ENCODE measurements at places on chromosomes 3 and 15.
A peak's percentile ranks its signal among the peaks of the same experiment; 100 is the strongest.

- no peak for DNase-seq
Observed at GRCh38 chr15:58641660-58642059, 107.8 kb downstream of the ADAM10 start.

- peak; percentile 90 for DNase-seq
Observed at GRCh38 chr15:100349696-100350433, 8.1 kb upstream of the ADAMTS17 start.

DNA sequence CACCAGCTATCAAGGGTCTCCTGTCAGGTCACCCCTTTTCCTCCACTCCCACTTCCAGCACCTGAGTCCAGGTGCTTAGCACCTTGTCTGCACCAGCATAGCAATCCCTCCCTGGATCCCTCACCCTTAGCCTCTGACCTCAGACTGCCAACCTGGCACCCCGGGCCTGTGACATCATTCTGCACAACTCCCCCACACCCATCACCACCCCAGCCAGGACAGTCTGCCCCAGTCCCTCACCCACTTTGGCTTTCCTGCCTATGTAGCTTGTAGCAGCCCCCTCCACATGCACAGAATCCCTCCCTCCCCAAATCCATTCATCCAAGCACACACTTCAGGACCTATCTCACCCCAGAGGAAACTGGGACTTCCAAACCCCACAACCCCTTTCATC is 819 bp upstream of the PLXNB1 start:
- no peak for DNase-seq

- no peak for DNase-seq
Observed at GRCh38 chr15:101563176-101563796, 73.8 kb upstream of the PCSK6 start.

DNA sequence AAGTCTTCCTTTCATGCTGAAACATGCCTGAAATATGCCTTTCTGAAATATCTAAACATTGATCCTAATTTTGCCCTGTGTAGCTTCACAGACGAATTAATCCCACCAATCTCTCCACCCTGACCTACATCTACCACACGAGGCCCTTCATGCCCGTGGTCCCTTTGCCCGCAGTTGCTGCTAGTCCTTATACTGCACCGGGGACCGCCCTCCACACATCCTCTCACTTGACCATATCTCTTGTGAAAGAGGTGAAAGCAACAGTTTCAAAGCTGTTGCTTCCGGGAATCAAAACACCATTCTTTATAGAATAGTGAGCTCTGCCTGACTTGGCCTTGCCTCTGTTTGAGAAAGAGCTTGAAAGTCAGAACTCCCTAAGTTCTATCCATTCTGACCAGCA is 499.5 kb downstream of the NTRK3 start:
- DNase-seq, result no peak

DNA sequence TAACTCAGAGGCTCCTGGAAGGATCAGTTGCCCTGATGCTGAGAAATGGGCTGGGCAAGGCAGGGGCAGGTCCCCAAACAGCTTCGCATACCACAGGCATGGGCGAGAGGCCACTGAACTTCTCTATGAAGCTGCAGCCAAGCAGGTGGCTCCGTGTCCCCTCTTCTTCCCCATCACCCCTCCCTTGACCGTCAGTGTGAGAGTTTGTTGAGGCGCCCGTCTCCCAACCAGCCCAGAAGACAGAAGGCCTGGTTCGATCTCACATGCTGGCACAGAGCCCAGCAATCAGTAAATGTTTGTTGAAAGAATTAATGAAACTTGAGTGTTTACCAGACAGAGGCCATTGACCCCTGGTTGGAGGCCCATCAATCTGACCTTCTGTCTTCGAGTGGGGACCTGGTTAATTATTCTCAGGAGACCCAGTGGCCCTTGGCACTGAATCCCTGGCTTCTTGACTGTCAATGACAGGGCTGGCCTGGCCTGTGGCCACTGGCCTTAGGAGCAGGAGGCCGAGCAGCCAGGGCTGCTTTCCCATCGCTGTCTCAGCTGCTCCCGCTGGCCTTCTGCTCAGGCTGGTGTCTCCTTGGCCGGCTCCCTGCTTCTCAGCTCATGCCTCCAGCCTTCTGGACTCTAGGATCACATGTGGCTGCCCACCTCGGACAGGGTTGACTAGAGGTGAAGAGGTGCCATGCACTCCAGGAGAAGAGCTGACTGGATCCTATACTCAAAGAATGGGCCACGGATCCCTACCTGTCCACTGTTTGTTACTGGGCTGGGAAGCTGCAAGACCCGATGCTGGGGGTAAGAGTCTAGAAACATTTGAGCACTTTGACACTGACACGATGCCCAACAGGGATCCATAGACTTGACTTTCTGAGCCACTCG is 113.4 kb downstream of the ASB7 start:
- DNase-seq, result no peak

DNA sequence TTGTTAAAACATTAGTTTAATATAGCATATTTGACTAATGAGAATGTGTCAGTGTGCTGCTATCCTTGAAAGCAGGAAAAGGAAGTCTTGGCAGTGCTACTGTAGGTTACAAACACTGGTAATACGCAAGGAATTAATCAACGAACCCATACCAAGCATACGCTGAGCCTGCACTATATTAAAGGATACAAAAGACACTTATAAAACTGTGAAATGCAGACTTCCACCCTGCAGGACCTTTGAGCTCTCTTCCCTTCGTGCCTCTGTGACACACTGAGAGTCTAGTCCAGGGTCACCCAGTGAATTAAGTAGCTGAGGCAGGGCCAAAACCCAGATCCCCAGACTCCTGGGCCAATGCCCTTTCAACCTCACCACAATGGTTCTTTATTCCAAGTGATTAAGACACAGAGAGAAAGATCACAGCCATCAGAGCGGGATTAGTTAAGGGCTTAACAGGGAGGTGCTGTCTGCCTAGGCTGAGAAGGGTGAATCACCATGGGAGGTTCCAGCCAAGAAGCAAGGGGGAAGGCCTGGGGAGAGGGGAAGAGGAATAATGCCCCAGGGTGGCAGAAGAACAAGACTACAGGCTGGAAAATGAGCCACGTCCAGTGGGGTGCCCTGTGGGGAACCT is 6.8 kb downstream of the ANXA2 start:
- no peak for DNase-seq

DNA sequence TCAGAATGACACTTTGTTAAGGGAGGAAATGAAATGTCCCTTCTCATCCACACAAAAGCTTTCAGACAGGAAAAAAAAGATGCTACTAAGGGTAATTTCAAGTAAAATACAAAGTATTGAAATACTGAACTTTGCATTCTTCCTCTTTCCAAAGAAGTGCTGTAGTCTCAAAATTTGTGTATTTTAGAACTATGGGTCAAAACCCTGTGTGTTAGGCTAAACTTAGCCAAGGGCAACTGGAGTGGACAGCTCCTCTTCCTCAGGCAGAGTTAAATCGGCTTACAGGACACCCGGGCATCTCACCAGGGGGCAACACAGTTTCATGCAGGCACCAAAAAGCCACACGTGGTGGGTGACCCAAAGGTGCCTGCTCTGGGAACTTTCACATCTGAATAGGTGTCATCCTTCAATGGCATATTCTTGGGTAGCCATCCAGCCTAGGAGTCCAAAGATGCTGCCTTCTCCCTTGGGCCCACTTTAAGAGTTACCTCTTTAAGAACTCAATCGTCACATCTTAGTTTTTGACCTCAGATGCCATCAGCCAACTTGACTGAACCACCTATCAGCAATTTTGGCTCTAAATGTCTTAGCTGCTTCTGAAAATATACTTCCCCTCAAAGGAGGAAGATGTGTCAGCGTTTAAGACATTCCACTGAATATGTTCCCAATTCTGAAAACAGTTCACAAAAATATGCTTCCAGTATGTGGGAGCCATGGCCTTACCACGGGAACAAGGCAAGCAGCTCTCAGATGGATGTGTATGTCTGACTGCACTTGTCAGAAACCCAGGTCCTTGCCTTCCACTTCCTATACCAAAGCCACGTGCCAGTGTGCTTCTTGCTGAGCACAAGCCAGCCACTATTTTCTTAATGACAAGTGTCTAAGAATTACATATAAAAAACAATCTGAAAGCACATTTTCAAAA is 32.2 kb upstream of the MUC13 start:
- no peak for DNase-seq

DNA sequence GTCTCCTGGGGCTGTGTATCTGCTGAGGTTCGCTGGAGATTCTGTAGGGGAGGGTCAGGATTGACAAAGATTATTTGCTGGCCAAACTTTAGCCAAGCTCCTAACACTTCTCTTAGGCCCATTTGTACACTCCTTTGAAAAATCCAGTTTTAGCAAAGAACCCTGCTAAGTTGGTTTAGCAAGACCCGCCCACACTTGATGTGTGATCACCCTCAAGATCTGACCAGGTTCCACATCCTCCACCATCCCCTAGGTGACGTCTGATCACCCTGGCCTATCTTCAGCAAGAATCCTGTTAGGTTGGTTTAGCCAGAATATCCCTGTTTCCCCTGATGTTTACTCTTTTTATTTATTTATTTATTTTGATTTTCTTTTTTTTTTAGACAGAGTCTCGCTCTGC is 14.8 kb upstream of the SLC35G2 start:
- peak; percentile 15 for DNase-seq

DNA sequence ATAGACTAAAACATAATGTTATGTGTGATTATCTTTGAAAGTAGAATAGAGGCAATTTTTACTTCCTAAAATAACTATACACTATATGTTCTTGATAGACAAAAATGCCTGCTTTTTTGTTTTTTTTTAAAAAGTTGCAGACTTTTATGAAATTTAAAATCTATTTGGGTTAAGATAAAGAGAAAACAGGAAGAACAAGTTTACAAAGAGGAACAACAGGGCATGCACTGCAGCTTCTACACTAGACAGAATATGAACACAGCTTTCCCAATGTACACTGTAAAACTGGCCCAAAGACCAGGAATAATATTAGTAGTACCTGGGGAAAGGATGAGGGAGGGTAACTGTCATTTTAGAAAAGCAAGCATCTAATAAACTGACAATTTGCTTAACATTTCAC is 53.7 kb downstream of the NR1I2 start:
- DNase-seq, result no peak

All from CD4-positive, alpha-beta T cell treated with Interleukin-17A for 1 hour (primary cell).